NK-92 treated with Interleukin-12 subunit alpha and Interleukin-12 subunit beta, amount 100 ng/mL, for 24 hours (cell line): ENCODE measurements at places on chromosomes 3 and 15.

- DNase-seq = no peak
These were observed 194.2 kb upstream of the CNTN3 start for GRCh38 chr3:74808506-74809275.

DNA sequence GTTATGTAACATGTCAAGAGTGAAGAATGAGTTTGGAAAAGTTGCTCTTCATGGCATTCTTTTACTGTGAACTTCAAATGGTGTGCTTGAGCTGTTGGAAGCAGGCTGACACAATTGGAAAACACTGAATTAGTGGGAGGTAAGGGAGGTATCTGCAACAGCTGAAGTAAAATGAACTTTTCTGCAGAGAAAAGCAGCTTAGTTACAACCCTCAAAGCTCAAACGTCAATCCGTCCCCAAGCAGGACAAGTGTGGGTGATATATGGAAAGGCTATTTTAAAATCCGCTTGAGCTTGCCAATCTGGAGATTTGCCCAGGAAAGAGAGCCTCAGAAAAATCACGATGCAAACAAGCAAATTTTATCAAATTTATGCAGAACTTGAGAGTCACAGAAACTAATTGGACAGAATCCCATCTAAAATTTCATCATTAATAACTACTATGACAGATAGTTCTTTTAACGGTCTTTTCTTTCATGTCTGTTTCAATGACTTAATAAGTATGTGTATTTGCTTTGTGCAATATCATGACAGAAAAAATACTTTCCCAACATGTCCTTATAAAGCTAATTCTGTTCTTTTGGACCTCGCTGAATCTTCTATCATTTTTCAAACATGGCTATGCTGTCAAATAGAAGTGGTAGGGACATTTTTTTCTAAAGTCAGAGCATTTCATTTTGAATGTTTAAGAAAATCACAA is 266.6 kb upstream of the SLITRK3 start:
- no peak for DNase-seq

GRCh38 chr15:63155486-63155885 is 1.8 kb downstream of the RPS27L start:
- no peak for DNase-seq

DNA sequence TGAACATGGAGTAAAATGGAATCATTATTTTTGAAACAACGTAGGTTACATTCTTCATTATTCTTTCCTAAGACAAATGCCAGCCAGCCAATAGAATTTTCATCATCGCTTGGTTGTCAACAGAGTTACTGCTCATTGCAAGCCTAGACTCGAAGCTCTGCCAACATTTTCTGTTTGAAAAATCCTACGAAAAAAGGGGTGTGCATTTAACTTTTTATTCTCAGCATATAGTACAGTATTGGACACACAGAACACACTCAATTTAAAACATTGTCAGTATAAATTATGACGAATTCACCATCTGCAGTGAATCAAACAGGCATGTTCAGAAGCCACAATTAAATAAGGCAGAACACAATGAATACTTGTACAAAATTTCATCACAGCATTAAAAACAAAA is 232.1 kb downstream of the NR1D2 start:
- no peak for DNase-seq

GRCh38 chr3:61832375-61833229 is 271.2 kb downstream of the PTPRG start:
- DNase-seq = no peak
